ENCODE measurements at places on chromosomes 1 and 21. TPM values are rescaled to one million over a fixed set of nuclear protein-coding genes. Genes with fewer than 3 reads are reported as not detected.
A peak's percentile ranks its signal among the peaks of the same experiment; 100 is the strongest.

DNA sequence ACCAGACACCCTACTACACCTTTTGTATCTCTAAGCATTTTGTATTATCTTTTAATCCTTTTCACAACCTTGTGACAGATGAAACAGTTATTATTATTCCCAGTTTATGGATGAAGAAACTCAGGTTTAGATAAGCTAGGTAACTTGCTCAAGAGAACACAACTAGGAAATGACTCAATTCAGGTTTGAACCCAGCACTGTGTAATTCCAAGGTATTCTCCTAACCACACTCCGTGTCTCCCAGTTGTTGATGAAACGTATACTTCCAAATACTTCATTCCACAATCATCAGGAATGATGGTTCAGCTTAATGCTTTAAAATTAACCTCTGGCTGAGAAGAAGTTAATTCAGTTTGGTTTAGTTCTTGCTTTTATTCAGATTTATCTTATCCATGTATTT lies 51.7 kb upstream of the MRPS6 start:
- no peak for DNase-seq

DNA sequence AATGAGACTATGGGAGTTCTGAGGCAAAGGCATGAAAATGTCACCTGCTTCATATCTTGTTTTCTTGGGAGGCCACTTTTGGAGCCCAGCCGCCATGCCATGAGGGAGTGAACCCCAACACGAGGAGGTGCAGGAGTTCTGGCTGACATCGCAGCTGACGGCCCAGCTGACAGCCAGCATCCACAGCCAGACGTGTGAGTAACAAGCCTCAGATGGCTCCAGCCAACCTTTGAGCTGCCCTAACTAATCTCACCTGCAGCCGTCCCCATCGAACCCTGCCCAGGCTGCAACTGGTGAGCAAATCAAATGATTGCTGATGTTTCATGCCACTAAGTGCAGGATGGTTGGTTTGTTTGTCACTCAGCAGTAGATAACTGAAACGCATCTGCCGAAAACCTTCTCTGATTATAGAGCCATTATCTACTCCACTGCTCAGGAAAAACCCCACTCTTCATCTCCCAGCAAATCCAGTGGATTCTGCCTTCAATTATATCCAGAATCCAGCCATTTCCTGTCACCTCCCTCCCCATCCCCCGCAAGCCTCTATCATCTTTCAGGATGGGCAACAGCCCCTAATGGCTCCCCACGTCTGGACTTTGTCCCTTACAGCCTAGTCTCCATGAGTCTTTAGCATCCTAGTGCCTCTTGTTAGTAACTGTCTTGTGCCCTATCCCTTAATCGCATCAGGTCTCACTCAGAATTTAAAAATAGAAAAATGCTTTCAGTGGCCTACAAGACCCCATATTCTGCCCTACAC lies 18.5 kb upstream of the RAB4A start:
- DNase-seq, result no peak

GRCh38 chr21:16363518-16363917 lies 633.7 kb downstream of the USP25 start:
- DNase-seq, result no peak

DNA sequence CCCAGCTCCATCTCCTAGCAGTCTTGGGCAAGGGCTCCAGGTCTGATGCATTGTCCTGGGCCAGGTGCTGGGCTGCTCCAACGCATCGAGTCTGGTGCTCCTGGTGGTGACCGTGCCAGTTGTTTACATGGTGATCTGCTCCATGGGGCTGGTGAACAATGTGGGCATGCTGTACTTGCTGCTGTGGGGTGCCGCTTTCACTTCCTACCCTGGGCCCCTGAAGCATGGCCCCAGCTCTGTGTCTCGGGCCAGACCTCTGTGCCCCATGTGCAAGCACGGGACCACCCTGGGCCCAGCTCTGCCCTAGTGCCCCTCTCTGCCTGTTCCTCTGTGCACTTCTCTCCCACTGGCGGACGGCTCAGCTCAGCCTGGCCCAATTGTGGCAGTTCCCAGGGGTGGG lies 119.4 kb downstream of the MAST2 start:
- DNase-seq, result peak; percentile 22

- DNase-seq, result no peak
Observed at GRCh38 chr1:193190096-193190744, 3.8 kb upstream of the B3GALT2 start.

GNG12 gene
- total RNA-seq, result 48.1 TPM

DNA sequence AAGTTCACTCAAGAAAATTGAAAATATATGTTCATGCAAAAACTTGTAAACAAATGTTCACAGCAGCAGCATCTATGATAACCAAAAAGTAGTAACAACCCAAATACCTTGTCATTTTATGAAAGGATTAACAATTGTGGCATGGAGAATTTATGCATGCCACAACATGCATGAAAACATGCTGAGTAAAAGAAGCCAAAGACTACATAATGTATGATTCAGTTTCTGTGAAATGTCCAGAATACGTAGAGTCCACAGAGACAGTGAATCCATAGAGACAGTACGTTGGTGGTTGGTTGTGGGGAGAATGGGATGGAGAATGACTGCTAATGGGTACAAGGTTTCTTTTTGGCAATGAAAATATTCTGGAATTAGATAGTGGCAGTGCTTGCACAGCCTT lies 148.7 kb downstream of the MAST2 start:
- DNase-seq, result no peak

DNA sequence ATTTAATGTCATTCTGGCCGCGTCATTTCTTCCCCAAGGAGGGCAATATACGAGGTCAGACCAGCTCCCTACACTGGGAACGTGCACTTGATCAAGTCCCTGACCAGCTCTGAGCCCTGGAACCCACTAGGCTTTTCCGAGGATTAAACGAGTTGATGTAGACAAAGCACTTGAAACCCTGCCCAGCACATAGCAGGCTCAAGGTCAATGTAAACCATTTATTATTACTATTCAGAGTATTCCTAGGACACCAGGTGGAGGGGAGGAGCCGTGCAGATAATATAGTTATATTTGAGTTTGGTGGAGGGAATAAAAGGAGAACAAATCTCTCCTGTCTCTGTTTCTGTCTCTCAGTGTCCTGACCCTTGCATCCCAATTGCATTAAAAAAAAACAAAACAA lies 174.1 kb upstream of the IGSF21 start:
- DNase-seq, result no peak

DNA sequence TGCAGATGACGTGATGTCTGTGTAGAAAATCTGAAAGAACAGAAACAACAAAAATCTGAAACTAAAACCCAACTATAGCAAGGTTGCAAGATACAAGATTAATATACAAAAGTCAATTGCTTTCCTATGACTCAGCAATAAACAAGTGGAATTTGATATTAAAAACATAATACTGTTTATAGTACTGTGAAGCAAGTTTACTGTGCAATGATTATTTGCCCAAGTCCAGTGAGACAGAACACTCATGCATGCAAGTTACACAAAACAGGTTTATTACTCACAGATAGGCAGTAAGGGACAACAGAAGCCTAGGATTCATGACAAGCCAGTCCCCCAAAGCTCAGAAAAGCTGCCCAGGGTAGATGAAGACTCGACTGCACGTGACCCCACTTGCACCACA lies 62.4 kb upstream of the RAB4A start:
- no peak for DNase-seq

RNF186 gene
- total RNA-seq, result not detected

FALEC gene
- 2.6 TPM for total RNA-seq

DNA sequence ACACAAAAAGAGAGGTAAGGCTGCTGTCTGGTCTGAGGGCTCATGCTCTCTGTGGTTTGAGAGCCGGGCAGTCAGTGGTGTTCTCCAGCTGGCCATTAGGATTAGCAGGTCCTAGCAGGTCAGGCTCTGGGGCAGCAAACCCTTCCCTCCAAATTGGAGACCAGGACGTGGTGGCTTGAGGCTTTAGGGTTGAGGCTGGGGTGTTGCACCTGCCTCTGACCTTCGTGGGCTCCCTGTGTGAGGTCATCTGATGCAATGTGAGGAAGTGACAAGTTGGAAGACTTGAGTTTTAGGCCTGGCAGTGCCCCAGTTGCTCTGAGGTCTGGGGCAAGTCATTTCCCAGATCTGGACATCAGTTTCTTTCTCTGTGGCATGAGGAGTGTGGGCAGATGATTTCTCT lies 24.4 kb downstream of the SZRD1 start:
- DNase-seq, result no peak

GSTM5 gene
- total RNA-seq, result not detected

DNA sequence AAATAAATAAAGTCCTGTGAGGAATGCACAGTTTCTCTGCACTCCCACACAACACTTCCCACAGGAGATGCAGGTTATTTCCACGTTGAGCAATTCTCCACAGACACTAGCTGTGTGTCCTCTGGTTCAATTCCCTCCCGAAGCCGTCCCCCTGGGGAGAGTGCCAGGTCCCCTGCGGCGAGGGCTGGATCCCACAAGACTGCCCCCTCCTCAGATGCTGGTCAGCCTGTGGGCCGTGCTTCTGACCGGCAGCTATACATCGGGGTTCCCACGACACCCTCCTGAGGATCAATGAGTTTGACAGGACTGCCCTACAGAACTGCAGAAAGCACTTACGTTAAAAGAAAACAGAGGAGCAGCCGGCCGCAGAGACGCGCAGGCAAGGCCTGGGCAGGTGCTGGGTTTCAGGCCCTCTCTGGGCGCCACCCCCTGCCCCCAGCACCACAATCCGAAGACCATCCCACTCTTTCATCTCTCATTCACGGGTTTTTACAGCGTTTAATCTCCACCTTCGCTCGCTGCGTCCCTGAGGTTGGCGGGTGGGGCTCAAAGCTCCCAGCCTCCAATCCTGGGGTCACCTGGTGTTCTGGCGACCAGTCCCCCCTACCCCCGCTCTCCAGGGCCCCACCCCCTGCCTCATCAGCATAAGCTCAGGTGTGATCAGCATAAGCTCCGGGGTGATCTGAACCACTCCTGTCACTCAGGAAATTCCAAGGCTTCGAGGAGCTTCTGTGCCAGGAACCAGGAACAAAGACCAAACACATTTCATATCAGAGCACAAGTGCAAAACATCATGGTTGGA lies 9.3 kb downstream of the SLC35E2B start:
- peak; percentile 92 for DNase-seq

CFHR5 gene
- not detected for total RNA-seq

DNAJC28 gene
- 1.4 TPM for total RNA-seq

- DNase-seq, result no peak
Observed at GRCh38 chr1:102800406-102800805, 307.9 kb downstream of the COL11A1 start.

DNA sequence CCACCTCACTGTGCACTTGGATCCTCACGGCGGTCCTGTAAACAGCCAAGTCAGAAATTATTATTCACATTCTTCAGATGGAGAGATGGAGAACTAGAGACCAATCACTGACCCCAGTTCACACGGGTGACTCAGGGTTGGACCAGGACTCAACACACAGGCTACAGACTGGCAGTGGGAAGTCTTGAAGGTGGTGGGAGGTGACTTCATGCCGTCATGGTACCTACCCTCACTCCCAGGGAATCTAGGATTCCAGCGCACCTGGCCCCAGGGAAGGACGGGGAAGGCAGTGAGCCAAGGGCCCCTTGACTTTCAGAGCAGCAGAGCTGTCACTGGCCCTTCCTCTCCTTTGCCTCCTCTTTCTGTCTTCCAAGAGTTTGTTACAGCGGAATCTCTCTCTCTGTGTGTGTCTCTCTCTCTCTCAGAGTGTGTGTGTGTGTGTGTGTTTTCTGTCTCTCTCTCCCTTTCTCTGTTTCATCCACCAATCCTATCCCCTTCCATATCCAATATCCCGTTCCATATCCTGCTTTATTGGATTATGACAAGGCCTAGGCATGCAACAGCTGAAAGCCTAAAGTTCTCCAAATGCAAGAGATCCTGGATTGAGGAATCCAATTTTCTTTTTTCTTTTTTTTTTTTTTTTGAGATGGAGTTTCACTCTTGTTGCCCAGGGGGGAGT lies 11.7 kb downstream of the OPTC start:
- no peak for DNase-seq

ERRFI1 gene
- 42.6 TPM for total RNA-seq

JAM2 gene
- 0.67 TPM for total RNA-seq

GRCh38 chr21:28818663-28819278 lies 173.9 kb downstream of the LTN1 start:
- no peak for DNase-seq

- DNase-seq, result no peak
Observed at GRCh38 chr1:34178072-34178471, 1.4 kb downstream of the C1orf94 start.

DNA sequence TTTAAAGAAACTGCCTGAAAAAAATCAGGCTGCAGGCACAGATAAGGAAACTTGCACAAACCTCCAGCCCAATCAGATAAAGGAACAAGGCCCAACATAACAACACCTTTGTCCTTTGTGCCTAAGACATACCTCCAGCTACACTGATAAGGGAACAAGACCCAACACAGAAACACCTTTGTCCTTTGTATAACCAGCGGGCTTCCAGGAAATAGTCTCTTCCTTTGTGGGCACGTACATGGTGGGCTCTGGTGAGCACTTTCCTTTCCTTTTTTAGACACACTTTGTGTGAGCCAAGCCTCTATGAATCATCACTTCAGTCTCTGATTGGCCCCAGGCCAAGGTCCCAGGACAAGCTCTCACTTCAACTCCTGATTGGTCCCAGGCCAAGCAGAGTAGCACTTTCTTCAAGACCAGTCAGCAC lies 23.6 kb downstream of the ZNF670 start:
- DNase-seq, result no peak

FAM151A gene
- total RNA-seq, result not detected

GRCh38 chr1:97925151-97925550 lies 4.3 kb upstream of the DPYD start:
- no peak for DNase-seq

All from H7 (cell line).